ENCODE measurements at places on chromosomes 6 and 20.

GRCh38 chr6:26624557-26624956 lies 27.8 kb downstream of the ABT1 start:
- no peak for DNase-seq

DNA sequence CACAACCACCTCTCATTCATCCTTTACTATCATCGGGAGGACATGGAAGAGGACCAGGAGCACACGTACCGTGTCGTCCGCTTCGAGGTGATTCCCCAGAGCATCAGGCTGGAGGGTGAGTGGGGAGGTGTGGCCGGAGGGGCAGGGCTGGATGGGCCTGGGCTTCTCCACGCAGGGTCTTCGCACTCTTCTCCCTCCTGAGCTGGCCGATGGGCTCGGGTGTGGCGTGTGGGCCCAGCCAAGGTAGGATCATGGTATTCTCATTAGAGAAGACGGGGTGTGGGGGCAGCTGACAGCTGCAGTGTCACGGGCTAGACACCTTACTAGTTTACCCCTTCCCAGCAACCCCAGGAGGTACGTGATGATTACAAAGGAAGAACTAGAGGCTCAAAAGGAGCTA lies 33.5 kb downstream of the TM9SF4 start:
- no peak for DNase-seq

DNA sequence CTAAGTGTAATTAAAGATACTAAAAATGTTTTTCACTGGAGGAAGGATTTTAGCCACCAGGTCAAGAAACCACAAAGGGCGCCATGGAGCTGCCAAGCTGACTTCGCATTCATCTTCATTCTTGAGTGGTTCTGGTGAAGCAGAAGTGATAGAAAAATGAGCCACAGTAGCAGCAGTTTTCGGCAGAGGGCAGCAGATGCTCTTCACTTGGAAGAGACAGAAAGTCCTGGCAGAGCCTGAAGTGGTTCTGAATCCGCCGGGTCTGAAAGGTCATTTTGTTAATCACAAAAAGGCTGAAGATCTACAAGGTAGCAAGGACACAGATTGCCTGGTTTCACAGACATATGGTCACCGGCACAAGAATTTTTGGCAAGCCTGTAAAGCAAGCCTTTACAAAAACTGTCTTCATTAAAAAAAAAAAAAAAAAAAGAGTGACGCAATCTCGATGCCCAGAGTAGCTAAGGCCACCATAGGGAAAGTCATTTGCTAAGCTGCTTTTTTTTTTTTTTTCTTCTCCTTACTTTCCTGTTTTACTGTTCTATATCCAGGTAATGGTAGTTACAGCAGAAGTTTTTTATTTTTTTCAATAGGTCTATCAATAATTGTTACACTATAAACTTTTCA lies 345.1 kb upstream of the AGPAT4 start:
- no peak for DNase-seq

- DNase-seq = no peak
Measured at GRCh38 chr20:25863536-25864325, 167.1 kb upstream of the ZNF337 start.

GRCh38 chr6:161459008-161459615 lies 185.3 kb upstream of the AGPAT4 start:
- DNase-seq = no peak

GRCh38 chr20:19288061-19288460 lies 75.6 kb downstream of the SLC24A3 start:
- no peak for DNase-seq

- DNase-seq = no peak
Measured at GRCh38 chr6:74431873-74432580, 736.0 kb downstream of the CD109 start.

All from CD4-positive, alpha-beta T cell (primary cell).